ENCODE measurements at places on chromosomes 2 and 18.

DNA sequence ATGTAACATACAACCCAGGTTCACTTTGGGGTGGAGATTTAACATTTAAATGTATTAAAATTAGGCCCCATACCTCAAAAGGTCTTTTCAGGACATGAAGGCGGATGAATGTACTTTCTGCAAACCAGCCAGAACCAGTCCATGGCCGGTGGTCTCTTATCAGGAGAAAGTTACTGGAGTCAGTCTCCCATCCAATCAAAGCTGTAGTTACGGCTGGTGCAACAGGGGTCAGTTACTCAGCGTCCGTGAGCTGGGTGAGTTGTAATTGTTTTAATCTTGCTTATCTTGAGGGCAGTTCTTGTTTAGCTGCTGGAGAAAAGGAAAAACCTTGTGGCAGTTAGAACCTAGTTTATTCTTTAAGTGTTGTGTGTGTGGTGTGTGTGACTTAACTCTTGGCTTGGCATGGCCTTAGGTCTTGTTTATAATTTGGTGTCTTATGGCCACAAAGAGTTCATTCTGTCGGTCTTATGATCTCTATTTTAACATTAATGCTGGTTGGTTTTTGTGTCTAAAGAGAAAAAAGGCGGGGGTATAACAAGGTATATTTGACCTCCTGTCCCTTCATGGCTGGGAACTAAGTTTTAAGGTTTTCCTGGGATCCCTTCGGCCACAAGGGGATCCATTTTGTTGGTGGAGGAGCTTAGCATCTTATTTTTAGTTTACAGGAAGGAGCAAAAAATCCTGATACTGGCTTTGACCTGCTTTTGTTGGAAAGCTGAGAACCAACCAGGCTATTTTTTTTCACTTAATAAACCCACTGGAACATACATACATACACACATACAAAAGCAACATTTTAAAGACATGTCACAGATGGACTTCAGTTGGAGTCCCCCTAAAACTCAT lies 143.5 kb upstream of the NCK2 start:
- no peak for DNase-seq

DNA sequence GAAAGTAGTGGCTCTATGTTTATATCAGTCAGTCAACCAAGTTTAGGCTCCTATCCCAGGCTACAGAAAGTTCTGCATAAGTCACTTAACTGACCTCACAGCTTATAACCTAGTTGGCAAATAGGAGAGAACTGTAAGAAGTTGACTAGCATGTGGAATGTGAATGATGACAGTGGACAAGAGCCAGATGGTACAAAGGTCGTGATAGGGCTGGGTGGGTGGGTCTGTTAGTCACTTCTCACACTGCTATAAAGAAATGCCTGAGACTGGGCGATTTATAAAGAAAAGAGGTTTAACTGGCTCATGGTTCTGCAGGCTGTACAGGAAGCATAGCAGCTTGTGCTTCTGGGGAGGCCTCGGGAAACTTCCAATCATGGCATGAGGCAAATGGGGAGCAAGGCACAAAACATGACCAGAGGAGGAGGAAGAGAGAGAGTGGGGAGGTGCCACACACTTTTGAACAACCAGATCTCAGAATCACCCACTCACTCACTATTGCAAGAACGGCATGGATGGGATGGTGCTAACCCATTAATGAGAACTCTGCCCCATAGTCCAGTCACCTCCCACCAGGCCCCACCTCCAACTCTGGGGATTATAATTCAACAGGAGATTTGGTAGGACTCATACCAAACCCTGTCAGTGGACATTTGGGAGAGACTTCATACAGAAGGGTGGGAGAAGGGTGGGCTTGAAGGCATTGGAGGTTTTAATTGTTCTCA lies 68.8 kb downstream of the LTBP1 start:
- DNase-seq: peak; percentile 29

DNA sequence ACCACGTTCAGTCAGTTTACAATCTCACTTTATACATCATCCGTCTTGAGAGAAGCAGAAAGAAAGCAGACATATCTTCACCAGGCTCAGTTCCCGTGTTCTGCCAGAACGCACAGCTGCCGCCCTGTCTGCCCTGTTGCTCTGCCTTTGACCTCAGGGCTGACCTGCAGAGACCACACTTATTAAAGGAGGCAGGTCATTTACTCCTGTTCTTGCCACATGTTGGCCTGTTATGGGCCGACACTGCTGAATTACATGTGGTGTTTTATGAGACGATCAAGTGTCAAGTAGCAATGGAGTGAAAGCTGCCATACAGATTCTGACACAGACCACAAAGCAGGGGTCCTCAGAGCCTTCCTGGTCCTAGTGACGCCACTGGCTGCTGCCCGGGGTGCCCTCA lies 232.2 kb downstream of the TTC32 start:
- DNase-seq: no peak

- DNase-seq: peak; percentile 76
Observed at GRCh38 chr2:144414324-144414845, 105.5 kb downstream of the ZEB2 start.

DNA sequence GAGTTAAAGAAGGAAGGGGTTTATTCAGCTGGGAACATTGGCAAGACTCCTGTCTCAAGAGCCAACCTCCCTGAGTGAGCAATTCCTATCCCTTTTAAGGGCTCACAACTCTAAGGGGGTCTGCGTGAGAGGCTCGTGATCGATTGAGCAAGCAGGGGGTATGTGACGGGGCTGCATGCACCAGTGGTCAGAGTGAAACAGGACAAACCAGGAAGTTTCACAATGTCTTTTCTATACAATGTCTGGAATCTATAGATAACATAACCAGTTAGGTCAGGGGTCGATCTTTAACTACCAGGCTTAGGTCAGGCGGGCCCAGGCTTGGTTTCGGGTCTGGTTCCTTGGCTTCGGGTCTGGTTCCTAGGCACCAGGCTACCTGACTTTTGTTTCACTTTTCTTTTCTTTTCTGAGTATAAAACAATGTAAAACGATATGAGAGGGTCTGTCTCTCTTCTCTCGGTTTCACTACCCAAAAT lies 30.1 kb upstream of the LIPG start:
- DNase-seq: no peak

DNA sequence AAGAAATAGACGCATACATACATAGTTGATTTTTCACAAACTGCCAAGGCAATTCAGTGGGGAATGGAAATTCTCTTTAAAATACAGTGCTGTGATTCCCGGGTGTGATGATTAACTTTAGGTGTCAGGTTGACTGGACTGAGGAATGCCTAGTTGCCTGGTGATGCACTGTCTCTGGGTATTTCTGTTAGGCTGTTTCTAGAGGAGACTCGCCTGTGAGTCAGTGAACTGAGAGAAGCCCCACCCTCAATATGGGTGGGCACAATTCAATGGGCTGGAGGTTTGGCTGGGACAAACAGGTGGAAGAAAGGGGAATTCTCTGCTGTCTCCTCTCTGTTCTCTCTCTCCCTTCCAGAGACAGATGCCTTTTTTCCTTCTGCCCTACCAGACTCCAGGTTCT lies 187.6 kb downstream of the ARHGAP28 start:
- no peak for DNase-seq

DNA sequence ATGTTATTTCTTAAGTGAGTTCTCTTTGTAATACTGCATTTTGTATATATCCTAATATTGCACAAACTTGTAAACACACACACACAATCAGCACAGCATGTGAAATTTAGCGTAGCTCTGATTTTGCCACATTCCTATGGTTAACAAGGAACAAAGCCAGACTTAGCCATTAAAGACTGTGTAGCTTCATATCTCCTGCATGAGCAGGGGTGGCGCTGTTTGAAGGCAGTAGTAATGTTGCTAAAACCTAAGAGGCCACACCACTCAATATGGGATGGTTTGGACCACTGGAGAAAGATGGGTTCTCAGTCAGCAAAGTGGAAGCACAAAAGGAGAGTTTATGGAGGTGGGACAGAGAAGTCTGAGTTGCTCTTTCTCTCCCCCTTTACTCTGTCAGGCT lies 61.1 kb upstream of the RND3 start:
- no peak for DNase-seq

- no peak for DNase-seq
Observed at GRCh38 chr2:128421861-128422311, 103.2 kb upstream of the HS6ST1 start.

DNA sequence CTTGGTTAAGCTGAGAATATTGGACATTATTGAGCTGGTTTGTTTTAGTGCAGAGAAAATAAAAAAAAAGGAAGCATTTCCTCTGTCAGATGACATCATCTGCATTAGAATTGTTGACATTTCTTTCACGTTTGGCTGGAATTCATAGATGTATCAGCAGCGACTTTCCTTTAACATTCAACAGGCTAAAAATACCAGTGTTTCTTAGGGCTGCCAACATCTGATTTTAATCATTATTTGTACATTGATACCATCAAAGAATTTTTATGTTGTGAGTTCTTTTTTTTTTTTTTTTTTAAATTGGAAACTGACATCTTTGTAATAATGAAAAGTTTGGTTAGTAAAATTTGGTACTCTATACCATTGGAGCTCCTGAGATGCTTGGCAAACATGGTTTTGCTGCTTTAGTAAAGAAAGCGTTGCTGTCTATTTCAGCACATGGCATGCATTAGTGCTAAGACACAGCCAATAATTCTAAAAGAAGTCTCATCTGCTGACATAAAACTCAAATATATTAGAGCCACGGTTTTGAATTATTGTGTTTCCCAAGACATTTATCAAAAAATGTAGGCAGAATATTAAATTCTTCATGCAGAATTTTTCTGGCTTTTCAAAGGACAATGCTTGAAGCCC lies 33.6 kb downstream of the GTF2A1L start:
- no peak for DNase-seq

- no peak for DNase-seq
Observed at GRCh38 chr2:127660291-127660578, 14.3 kb downstream of the GPR17 start.

- DNase-seq: no peak
Observed at GRCh38 chr2:1672738-1673137, 71.6 kb downstream of the PXDN start.

GRCh38 chr2:44522846-44523245 lies 161.1 kb downstream of the CAMKMT start:
- no peak for DNase-seq

GRCh38 chr2:100291152-100291970 lies 30.9 kb downstream of the LONRF2 start:
- peak; percentile 75 for DNase-seq

DNA sequence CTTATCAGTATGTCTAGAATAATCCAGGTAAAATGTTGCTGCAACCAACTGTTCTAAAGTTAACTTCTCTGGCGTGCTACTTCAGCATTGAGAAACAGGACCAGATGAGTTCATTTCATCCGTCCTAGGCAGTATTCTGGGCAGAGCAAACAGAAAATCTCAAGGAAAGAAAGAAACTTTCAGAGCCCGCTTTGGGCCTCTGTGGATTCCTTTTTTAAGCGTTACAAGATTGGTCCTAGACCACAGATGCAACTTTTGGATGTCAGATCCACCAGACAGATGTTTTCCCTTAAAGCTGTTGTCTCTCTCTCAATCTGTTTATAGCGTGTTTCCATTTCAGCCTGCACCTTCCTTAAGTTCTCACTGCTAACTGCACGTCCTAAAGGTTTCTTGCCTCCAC lies 75.0 kb downstream of the BCL2 start:
- no peak for DNase-seq

GRCh38 chr2:112960230-112960825 lies 17.5 kb upstream of the IL36G start:
- DNase-seq: no peak

DNA sequence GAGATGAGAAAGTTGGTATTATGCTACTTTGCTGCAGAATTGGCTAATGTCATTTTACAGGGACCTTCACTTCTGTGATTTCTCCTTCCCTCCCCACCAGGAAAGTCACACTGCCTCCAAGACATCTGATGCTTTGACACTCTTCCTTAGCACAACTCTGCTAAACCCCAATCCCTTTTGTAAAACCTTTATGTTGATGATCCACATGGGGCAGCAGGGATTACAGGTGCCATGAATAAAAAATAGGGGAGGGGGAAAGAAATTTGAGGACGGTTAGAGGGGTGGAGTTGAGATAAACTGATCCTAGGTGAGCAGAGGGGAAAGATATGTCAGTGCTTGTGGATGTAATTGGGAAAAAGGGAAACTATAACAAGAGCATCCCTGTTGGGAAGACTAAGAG lies 26.4 kb downstream of the CCNT2 start:
- no peak for DNase-seq

DNA sequence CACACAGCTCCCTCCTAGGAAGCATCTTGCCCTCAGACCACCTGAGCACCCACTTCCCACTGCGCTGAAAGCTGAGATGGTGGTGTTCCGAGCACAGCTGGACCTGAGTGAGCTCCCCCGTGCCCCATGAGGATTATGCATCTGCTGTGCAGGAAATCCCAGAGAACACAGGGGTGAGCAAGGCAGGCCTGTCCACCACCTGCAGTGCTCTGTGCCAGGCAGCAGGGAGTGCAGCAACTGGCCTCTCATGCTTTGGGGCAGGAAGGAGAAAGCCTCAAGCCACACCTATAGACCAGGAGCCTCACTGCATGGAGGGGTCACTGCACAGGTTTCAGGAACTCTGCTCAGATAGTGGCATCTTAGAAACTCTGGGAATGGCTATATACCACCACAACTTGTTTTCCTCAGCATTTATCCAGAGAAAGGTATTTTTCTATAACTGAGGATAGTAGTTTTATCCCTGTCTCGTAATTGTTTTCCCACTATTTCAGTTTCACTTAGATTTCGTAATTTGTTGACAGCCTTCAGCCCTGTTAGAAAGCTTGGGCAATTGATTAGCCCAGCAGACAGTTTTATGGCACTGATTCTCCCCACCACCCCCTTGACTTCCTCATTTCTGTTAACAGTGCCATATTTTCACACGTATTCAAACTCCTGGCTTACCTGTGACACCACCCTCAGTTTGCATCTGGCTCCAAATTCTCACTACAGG lies 144.3 kb upstream of the DAPL1 start:
- no peak for DNase-seq

GRCh38 chr18:45871431-45872084 lies 46.1 kb downstream of the SIGLEC15 start:
- peak; percentile 43 for DNase-seq

DNA sequence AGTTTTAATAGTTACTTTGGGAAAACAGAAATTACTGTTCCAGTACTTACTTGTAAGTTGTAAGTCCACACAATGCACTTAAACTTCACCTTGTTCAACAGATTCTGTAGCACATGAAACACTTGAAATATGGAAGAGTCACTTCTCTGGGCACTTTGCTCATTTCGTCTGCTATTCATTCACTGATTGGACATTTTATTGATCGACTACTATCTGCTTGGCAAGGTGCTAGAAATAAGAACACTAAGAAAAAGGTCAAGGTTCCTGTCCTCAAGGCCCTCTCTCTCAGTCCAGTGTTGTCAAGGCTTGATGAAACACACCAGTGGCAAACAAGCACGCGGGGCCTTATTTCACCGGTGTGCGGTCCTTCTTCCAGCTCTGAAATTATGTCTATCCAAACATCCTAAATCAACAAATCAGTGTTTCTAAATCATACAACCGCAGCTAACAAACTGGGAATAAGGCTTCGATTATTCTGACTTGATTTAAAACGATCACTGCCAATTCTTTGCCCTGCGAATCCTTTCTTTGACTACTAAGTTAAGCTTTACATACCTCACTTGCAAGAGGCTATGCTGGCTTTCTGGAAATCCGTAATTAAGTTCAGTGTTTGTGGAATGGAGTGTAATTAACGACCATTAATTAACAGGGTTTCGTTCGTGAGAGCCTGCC lies 780 bp upstream of the ITGAV start:
- no peak for DNase-seq
